Activated naive CD4-positive, alpha-beta T cell treated with anti-CD3 and anti-CD28 coated beads, Interleukin-2, amount 10 ng/mL, durations not matched to agents 7 days and 5 days (primary cell): ENCODE measurements at places on chromosomes 7 and 10.

DNA sequence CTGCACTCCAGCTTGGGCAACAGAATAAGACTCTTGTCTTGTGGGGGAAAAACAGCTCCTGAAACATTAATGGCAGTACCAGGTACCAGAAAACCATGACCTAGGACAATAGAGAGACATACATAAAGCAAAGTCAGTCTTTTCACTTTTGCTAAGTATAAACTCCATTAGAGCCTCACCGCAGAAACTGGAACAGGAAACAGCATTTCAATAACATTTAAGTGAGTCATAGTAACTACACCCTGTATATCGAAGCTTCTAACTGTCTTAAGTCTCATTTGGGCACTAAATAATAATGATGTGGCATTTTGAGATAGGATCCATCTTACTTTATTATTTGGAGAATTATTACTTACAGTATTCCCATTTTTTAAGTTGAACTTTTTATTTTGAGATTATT, 517.8 kb upstream of the CELF2 start:
- no peaks in the 10 kb centered on the region for H3K36me3 ChIP-seq
- no peaks in the 10 kb centered on the region for H3K4me1 ChIP-seq
- H3K27me3 ChIP-seq: peaks cover 4% of the 10 kb centered on the region
- no peak for DNase-seq

DNA sequence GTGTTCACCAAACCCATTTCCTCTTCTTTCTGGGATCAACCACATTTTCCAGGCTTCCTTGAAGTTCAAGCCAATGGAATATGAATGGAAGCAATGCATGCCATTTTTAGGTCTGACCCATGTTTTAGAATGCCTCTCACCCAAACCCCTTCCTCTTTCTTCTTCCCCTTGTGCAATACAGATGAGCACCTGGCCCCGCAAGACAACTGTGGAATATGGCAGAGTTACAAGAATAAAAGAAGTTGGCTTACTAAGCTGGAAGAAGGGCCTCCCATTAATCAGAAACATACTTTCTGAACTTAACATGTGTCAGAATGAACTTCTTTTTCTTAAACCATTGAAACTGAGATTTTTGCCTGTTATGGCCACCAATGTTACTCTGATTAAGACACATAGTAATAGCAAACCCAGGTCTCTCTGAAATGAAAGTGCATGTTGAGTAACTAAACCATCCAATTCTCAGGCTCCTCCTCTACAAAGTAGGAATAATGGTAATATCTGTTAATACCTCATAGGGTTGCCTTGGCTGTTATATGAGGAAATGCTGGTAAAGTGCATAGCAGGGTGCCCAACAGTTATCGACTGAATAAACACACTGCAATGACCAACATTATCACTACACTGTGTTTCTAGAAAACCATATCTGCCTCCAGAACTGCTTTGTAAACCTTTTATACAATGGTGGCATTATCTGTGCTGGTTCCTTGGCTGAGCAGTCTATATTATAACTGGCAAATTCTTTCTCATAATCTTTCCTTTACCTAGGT, 382.2 kb upstream of the NRP1 start:
- DNase-seq: no peak
- H3K4me1 ChIP-seq: no peaks in the 10 kb centered on the region
- no peak overlapping the region for H3K27ac ChIP-seq
- no peak overlapping the region for H3K4me3 ChIP-seq
- H3K36me3 ChIP-seq: no peaks in the 10 kb centered on the region

GRCh38 chr7:96547371-96547811, 162.3 kb downstream of the SEM1 start:
- H3K27me3 ChIP-seq: no peaks in the 10 kb centered on the region
- no peaks in the 10 kb centered on the region for H3K36me3 ChIP-seq
- no peak overlapping the region for H3K27ac ChIP-seq
- H3K4me1 ChIP-seq: no peaks in the 10 kb centered on the region

DNA sequence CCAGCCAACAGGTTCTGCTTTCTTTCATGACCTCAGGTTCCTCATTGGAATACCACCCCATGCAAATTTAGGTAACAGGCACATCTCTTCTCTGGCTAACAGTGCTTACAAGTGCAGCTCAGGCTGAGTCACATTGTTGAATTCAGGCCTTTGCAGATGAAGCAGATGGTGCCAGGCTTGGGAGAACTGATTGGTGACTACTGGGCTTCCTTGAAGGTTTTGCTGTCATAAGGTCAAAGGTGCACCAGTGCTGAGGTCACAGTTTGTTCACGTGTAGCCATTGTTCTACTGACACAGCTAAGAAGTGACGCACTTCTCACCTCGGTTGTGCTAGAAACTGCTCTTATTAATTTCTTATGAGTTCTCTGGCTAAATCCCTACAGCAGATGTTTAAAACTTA, 128.6 kb upstream of the BMPER start:
- H3K4me1 ChIP-seq: no peaks in the 10 kb centered on the region
- no peaks in the 10 kb centered on the region for H3K27me3 ChIP-seq
- DNase-seq: no peak
- H3K36me3 ChIP-seq: no peaks in the 10 kb centered on the region
- H3K4me3 ChIP-seq: no peak overlapping the region

GRCh38 chr10:131065673-131066305, 245.7 kb downstream of the TCERG1L start:
- DNase-seq: no peak
- H3K36me3 ChIP-seq: no peaks in the 10 kb centered on the region
- no peak overlapping the region for H3K27ac ChIP-seq
- no peaks in the 10 kb centered on the region for H3K4me1 ChIP-seq
- no peak overlapping the region for H3K4me3 ChIP-seq
- H3K27me3 ChIP-seq: peaks cover 3% of the 10 kb centered on the region

DNA sequence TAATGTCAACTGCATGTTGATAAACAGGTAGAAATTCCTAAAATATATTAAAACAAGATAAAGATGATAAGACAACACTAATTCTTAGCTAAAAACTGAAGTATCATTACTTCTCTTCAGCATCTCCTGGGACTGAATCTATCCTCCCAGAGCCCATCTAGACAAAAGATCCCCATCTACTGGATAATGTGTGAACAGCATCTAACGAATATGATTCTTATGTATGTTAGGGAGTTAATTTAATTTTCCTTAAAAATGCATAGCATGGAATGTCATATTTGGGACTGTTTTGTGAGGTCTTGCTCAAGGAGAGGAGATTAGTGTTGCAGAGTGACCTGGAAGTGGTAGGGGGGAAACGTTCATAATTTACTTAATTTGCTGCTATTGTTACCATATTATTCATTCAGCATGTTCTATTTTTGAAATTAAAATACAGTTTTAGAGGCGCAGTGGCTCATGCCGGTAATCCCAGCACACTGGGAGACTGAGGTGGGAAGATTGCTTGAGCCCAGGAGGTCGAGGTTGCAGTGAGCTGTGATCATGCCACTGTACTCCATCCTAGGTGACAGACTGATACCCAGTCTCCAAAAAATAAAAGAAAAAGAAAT, 305.1 kb upstream of the CSTF2T start:
- no peak overlapping the region for H3K4me3 ChIP-seq
- H3K27me3 ChIP-seq: no peaks in the 10 kb centered on the region
- no peak for DNase-seq
